ENCODE measurements at places on chromosomes 4 and X.

- DNase-seq = no peak
Measured at GRCh38 chr4:148618856-148619255, 176.6 kb upstream of the NR3C2 start.

- DNase-seq = no peak
Measured at GRCh38 chr4:53734584-53735353, 143.5 kb upstream of the LNX1 start.

- no peak for DNase-seq
Measured at GRCh38 chr4:23441530-23442069, 448.2 kb downstream of the PPARGC1A start.

DNA sequence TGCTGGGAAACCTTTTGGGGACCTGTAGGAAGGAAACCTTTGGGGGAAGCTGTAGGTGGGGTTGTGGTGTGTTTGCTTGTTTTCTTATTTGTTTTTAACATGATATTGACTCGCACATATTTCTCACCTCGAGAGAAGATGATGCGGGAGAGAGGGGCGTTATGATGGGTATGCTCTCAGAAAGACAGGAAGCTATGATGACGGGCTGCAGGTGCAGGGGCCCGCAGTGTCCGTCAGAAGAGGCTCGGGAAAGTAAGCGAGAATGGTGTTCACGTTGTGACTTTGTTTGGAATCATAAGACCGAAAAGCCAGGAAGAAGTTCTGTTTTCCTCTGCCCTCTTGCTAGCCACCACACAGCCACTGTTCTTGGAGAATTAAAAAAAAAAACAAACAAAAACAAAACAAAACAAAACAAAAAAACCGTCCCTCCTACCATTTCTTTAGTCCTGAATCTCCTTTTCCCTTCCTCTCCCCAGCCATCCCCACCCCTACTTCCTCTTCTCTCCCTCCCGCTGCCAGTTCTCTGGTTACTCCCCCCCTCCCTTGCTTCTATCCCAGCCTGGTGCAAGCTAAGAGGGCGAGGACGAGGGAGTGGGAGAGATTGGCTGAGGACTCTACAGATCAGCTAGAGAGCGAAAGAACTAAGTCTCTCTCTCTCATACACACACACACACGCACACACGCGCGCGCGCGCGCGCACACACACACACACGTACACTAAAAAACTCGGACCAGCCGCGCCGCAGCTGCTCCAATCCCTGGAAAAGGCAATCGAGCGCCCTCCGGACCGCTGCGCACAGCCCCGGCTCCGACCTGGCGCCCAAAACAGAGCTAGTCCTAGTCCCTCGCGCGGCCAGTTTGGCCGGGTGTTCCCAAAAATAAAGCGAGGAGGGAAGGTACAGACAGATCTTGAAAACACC lies at the start of gene BMP3:
Gene BMP3 (plus strand): TSS at position 648 of the 920 bp plus-strand sequence. CDS start 577 bp downstream, outside the sequence.
- no peak for DNase-seq

DNA sequence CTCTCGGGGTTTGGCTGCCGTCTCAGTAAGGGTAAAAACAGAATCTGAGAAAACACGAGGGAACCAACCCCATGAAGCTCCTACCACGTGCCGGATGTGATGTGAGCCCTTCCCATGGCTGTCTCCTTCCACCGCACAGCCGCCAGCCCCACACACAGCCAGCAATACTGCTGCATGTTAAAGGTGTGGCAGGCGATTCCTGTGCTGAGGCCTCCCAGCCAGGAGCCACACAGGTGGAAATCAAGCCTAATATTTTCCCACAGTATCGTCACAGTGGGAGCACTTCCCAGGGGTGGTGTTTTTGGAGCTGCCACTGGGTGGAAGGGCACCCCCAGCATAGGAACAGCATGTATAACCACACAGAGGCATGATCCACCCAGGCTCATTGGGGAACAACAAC lies 77.5 kb downstream of the SLC2A9 start:
- DNase-seq = no peak

- DNase-seq = no peak
Measured at GRCh38 chrX:63613531-63614028, 171.4 kb downstream of the ARHGEF9 start.

GRCh38 chr4:6695660-6696610 lies 2.3 kb downstream of the S100P start:
- DNase-seq = no peak

DNA sequence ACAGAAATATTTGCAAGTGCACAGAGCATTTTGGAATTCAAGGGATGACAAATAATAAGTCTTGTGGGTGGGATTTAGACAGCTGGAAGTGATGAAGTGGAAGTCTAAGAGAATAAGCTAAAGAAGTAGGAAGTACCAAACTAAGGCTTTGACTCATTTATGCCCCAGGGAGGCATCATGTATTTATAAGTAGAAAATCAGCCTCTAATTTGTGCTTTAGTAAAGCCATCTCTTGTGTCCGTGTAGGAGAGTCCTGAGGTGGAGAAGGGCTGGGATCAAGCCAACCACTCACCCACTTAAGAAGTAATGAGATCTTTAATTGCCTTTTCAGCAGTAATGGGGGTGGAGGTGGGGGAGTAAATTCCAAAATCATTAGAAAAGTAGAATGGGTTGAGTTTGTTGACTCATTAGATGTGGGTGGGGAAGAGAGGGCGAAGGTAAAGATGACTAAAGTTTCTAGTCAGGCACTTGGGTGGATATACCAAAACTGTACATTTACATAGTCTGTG lies 356.7 kb downstream of the STIM2 start:
- DNase-seq = no peak

GRCh38 chr4:24980064-24980690 lies 50.6 kb downstream of the LGI2 start:
- no peak for DNase-seq

DNA sequence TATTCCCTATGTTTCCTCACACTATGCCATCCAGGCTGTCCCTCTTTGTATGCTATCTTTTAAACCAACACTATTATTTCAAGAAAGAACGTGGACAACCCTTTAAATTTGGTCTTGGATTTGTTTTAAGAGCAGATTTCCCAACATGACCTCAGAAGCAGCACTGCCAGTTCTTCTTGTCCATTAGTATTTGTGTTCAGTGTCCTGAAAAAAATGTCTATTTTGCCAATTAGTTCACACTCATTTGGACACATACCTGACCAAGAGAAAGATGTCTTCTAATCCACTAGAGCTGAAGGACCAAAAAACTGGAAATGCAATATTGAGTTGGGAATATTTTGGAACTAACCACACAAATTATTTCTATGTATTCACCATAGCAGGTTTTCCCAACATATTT lies 223.2 kb upstream of the CNKSR2 start:
- no peak for DNase-seq

DNA sequence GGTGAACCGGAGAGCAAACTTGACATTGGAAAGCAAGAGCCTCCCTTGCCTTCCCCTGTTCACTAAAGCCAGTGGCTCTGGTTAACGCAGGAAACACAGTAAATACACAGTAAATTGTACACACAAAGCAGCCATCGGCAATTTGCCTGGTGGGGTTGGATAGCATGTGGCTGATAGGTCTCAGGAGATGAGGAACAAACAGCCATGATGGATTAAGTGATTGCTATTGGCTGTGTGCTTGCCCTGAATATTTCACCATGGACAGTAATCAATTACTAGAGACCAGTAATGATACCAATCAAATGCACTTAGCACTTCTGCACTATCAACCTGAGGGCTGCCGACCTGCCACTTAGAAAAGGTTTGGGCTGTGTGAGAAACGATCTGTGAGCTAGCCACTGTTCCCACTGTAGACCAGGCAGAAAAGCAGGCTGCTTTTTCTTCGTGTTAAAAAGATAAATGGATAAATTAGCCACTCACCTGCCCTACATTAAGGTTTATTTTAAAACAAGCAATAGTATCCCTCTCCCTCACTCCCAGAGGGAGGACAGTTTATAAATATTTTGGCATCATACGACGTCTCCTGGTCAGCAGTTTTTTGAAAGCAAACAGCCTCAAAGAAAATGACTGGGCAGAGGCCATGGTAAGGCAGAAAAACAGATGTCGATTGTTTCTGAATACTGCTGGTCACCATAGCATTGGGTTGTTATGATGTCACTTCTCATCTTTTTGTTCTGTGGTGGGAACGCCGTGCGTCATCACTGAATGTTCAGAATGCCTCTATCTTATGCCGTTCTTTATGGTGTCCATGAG lies 167.1 kb downstream of the MAML3 start:
- DNase-seq = no peak

GRCh38 chr4:89121387-89122068 lies 10.2 kb downstream of the TIGD2 start:
- DNase-seq = no peak

GRCh38 chr4:87232216-87232615 lies 11.8 kb upstream of the KLHL8 start:
- DNase-seq = no peak

DNA sequence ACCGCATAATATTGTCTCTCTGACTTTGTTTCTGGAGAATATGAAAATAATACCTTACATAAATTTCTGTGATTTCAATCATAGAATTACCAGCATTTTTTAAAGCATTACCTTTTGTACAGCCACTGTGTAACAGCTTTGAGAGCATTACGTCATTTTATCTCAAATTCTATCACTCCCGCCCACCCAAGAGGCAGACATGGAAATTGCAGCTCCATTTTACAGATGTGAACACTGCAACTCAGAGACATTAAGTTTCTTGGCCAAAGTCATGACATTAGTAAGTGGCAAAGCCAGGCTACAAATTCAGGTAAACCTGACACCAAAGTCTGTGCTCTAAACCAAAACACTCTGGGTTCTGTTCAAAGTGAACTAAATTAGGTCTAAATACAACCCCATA lies 33.6 kb upstream of the KDR start:
- DNase-seq = no peak

GRCh38 chr4:73902817-73903547 lies 33.8 kb downstream of the CXCL1 start:
- no peak for DNase-seq

DNA sequence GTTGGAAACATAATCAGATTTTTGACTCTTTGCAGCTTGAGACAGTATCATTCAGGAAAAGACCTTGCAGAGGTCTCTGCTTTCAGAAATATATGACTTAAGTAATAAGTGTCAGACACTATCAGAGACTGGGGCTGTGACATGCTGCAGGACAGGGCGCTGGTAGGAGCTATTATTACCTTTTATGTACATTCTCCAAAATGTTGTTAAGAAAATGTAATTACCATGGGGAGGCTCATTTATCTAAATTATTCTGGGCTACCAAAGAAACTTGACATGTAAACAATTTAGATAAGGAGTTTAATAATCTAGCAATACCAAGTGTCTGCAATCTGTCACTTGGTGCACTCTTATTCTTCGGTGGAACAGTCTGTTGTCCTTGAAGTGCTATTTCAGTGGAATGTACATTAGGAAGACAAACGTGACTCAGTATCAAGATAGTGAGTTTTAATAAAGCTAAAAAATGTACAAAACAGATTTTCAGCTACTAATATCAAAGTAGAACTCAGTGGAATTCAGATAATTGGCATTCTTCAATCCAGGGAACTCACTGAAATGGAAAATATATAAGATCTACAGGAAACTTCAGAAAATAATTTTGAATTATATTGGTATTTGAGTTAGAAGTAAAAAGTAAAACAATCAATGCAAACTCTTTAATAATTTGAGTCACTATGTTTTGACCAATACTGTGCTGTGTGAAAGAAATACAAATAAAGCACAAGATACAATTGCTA lies 214.5 kb downstream of the KCNIP4 start:
- no peak for DNase-seq

- no peak for DNase-seq
Measured at GRCh38 chr4:133081246-133081645, 67.8 kb upstream of the PCDH10 start.

DNA sequence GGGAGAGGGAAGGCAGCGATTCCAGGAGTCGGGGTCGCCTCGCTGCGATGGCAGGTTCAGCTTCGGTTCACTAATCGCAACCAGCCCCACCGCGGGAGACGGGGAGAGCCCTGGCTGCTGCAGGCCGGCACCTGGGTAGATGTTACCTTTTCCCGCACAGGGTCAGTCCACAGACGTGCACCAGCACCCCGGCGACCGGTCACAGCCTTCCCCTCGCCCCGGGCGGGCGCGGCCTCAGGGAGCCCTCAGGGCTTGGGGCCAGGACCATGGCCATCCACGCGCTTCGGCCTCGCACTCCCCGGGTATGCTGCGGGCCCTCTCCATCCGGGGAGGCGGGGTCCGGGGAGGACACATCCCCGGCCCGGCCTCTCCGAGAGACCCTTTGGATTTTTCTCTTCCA lies 26.1 kb upstream of the EXOC1L start:
- no peak for DNase-seq

GRCh38 chr4:18050448-18050847 lies 28.9 kb upstream of the LCORL start:
- DNase-seq = no peak

GRCh38 chrX:84715315-84715714 lies 213.1 kb upstream of the HDX start:
- DNase-seq = no peak

- no peak for DNase-seq
Measured at GRCh38 chr4:20618731-20619130, 81.5 kb upstream of the PACRGL start.

- no peak for DNase-seq
Measured at GRCh38 chr4:95371476-95372224, 177.1 kb downstream of the UNC5C start.

DNA sequence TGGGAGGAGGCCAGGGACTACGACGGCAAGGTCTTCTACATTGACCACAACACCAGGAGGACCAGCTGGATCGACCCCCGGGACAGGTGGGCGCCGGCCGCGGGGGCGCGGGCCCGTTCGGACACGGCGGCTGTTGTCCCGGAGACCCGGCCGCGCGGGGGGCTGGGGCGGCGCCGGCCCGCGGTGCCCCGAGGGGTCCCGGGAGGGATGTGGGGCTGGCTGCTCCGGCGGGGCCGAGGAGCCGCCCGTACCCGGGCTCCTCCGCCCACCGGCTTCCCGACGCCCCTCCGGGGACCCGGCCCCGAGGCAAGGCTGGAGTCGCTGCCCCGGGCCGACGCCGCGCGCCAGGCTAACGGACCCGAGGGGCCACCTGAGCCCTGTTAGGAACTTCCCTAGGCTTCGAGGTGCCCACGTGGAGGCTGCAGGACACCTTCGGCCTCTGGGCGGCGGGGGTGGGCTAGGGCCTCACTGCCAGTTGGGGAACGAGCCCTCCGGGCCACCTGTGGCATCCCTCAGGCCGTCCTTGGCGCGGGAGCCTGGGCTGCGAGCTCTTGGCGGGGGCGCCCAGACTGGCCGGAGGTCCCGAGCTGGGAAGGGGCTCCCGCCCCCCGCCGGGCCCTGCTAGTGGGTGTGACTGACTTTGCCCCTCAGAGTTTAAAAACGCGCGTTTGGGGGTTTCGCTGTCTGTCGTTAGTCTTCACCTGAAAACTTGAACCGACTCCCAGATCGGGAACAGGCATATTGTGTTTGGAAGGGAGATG lies 660 bp downstream of the WWC2 start:
- no peak for DNase-seq

GRCh38 chrX:15911734-15912550 lies 57.3 kb upstream of the AP1S2 start:
- no peak for DNase-seq

DNA sequence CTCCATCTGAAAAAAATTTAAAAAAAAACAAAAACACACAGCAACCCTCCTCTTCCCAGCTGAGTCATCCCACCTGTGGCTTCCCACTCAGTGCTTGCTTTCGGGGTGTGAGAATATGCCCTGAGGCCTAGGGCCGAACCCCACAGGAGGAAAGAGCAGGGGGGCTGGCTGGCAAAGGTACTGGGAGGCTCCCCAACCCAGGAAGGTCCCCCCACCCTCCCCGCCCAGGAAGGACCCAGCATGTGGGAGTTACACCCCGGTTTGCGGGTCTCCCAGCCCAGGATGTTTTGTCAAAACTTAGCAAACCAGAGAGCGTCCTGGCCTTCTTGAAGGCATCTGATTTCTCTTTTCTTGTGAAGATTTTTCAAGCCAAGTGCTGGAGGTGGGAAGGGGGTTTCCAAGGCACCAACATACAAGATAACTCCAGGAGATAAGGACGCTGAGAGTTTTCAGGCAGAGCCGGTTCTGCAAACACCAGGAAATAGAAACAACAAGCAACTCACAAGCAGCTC lies 25.7 kb upstream of the CSF2RA start:
- no peak for DNase-seq

All from stimulated activated CD8-positive, alpha-beta memory T cell treated with anti-CD3 and anti-CD28 coated beads, Interleukin-15, amount 100 ng/mL, for 4 hours (primary cell).